ENCODE measurements at places on chromosomes 11 and 22.

DNA sequence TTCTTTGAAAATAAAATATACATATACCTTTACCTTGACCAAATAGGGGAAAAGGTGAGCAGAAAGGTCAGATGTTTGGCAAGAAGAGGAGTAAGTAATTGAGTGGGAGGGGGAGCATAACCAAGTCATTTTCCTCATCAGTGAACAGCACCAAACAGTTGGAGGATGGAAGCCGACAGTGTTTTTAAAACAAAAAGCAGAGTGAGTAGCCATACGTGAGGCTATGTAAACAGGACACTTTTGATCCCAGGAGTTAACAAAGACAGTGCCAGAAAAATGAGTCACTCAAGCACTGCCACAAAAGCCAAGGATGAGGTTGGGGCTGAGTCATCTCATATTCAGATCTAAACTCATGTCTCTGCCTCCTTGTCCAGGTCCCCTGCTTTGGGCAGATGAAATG, 734.7 kb downstream of the KCNA4 start:
- peak; percentile 78 for DNase-seq

DNA sequence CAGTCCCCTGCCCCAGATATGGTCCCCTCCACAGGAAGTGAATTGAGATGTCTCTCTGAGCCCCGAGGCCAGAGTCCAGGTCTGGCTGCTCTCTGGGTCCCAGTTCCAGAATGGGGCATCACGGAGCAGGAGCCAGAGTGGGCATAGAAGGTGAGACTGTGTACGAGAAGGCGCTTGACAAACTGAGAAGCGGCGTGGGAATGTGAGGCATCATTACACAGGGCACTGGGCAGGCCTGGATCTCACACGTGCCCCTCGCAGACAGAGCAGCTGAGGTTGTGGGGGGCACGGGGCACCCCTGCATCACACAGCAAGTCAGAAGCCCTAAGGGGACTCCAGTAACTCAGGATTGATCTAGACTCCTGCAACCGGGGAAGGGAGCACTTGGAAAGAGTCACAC, 9.2 kb downstream of the STARD10 start:
- no peak for DNase-seq

GRCh38 chr11:3837793-3838192, 3.0 kb downstream of the RHOG start:
- DNase-seq, result no peak

- DNase-seq, result no peak
Measured at GRCh38 chr22:44399906-44400762, 87.4 kb upstream of the SHISAL1 start.

DNA sequence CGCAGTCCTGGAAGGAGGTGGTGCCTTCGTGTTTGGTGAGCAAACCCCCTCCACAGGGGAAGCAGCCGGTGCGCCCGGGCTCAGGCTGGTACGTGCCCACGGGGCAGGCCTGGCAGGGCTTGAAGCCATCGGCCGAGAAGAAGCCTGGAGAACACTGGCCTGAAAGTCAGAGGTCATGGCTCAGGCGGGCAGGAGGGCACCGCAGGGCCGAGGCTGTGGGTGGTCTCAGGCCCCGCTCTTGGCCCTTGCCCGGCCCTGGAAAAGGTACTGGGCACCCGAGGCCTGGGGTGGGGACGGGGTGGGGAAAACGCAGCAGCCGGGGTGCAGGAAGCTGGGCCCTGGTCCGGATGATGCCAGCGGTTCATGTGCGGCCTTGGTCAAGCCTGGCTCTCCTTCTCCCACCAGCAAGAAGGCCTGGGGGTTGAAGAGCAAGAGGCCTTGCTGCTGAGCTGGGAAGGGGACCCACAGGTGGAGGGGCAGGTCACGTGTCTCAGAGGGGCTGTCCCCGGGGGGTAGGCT, 25.6 kb upstream of the TTLL12 start:
- DNase-seq, result no peak

DNA sequence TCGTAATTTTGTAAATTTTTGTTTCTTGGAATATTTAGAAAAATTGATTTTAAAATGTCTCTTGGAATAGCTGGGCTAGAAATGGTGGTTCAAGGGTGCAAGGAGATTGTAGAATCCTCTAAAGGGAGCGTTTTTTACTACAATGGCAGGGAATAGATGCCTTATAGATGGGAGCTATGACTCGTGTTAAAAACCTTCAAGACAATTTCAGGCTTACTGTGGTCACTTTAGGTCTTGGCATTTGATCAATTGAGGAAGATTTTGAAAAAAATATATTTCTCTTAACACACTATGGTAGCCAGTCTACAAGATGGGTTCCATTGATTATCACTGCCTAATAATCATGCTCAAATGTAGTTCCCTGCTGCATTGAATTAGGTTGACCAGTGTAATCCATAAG, 25.0 kb downstream of the METTL15 start:
- no peak for DNase-seq

- no peak for DNase-seq
Measured at GRCh38 chr22:32800158-32800882, 1.2 kb upstream of the TIMP3 start.

DNA sequence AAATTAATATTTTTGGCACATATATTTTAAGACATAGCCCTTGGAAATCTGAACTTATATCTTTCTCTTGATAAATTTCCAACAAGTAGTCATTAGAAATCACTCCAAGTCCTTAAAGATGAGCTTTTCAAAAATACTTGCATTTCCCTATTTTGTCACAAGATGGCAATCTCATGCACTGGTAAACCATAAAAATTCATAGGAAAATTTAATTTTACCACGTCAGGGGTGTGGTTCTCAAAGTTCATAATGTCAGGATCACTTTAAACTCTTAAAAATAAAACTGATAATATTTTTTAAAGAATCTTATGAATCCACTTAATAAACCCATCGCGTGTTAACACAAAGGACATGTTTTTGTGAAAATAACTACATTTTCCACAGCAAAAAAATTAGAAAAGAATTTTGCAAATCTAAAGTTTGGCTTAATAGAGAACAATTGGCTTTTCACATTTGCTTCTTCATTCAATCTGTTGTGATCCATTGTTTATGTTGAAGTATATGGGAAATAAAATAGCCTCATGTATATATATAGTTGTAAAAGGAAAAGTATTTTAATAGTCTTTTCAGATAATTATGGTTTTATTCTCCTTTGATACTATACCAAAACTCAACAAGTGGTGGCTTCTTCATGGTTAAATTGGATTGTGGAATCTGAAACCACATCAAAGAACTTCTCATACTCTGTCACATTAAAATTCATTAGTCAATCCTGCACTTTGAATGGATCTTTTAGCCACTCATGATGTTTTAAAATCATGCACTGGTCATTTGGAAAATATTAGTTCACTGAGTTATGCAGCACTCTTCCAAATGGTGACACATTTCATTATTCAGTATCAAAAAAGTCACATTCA, 169.1 kb downstream of the CADM1 start:
- DNase-seq, result peak; percentile 1

DNA sequence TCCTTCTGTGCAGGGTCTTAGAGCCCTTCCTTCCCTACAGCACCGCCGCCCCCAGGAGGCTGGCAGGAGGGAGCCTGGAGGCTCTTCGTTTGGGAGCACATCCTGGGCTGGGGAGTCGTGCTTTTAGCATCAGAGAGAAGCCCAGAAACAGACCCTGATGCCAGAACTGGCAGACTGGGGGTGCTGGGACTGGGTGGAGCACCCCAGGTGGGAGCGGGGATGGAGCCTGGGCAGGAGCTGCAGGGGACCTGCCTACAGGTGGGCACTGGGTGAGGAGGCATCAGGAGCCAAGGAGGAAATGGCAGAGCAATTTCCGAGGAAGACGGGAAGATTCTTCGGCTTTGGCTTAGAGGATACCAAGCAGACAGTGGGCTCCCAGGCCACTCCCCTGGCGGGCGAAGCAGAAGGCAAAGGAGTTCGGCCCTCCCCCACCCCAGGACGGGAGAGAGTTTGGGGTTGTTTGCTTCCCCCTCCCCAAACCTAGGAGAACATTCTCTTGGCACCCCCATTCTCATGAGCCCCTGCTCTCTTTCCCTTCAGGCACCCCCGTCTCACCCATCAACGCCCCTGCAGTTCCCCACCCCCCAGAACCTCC, 1.1 kb downstream of the SYT7 start:
- DNase-seq, result no peak

DNA sequence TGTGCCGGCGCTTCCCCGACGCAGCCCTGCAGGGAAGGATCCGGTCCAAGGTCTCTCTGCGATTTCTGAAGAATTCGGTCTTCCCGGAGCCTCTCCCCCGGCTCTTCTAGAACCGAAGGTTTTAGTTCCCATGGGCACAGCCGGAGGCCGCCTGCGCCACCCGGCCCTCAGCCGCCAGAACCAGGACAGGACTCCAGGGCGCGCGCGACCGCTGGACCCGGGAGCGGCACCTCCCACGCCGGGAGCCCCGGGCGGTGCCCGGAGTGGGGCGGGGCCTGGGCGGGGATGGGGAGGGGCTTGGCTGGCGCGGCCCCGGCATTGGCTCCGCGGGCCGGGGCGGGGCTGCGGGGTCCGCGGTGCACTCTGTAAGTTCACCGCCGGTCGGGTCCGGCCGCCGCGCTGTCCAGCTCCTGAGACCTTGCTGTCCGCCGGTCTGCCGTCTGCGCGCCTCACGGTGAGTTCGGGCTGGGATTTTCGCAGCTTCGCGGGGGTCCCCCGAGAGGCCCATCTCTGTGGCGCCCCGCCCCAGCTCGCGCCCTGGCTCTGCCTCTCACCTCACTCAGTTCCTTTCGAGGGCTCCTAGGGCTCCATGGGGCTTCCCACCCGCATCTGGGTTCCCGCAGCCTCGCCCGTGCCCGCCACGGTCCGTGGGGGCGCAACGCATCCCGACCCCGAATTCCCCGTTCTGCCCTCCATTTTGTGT, at the start of gene CDC42EP2:
Gene CDC42EP2, plus strand, starts transcription at position 366 of the 703 bp plus-strand sequence. CDS start 6,033 bp downstream, outside the sequence.
- peak; percentile 80 for DNase-seq

- DNase-seq, result no peak
Measured at GRCh38 chr22:39309881-39310714, 9.3 kb downstream of the RPL3 start.

GRCh38 chr22:30947816-30948454, 20.6 kb downstream of the MORC2 start:
- DNase-seq, result peak; percentile 37

DNA sequence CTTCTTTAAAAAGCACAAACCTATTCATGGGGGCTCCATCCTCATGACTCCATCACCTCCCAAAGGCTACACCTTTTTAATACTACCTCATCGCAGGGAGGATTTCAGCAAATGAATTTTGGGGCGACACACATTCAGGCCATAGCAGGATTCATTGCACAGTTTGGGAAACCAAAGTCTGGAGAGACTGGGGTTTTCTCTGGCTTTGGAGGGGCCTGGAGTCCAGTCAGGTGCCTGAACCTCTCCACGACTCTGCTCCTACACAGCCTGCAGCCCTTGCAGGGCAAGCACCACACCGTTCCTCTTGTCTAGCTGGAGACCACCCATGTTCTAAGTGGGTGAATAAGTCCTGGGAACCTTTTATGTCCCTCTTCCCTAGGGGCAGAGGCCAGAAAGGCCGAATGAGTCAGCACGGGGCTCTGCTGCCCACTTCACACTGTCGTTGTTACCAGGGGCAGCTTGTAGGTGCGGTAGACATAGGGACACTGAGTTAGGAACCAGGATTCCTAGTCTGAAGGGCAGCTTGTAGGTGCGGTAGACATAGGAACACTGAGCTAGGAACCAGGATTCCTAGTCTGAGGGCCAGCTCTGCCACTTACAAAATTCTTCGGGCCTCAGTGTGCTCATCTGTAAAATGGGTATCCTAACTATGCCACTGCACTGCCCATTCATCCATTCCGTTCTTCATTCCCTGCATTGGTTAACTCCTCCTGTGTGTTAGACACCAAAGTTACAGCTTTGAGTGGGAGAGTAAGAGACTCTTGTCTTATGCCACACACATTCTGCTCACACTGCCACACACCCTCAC, 251.7 kb upstream of the B3GAT1 start:
- no peak for DNase-seq

DNA sequence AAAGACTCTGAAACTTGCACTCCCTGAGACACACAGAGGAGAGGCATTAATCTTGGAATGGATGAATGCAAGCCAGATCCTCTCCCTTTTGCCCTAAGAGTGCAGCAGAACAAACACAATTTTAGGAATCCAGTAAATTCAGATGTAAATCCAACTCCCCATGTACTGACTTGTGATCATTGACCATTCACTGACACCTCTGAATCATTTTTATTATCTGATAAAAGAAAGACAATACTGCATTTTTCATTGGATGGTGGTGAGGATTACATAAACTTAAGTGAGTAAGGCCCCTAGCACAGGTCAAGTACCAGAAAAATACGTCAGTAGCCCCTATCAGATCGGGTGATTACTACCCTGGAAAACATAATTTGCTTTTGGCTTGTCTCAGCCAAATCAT, 782.9 kb upstream of the API5 start:
- no peak for DNase-seq

DNA sequence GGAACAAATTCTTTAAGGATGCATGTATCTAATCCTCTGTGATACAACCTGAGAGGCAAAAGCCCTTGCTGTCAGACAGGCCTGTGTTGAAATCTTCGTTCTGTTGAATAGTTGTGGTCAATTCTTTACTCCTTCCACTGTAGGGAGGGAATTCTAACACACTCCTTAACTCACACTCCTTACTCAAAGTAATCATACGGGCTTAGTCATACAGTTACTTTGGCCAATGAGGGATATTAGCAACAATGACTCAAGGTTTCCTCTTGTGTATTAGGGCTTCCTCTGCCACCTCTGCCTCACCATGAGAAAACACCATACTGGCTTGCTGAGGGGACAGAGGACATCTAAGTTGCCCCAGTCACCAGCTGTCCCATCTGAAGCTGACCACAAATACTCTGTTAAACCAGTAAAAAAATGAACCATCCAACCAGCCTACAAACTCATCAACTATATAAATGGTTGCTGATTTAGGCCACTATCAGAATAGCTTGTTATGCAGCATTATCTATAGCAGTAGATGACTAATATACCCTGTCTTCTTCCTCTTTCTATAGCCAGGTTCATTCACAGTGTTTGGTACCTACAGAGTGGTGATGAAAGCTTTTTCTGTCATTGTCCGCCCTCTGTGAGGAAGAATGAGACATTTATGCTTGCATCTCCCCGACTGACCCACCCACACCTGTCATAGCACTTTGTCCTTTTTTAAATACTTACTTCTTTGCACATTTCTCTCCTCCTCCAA, 322.8 kb upstream of the SYN3 start:
- peak; percentile 68 for DNase-seq

- no peak for DNase-seq
Measured at GRCh38 chr11:37411289-37411688, 813.3 kb upstream of the RAG2 start.

- DNase-seq, result no peak
Measured at GRCh38 chr22:44578110-44578457, 80.1 kb upstream of the RTL6 start.

DNA sequence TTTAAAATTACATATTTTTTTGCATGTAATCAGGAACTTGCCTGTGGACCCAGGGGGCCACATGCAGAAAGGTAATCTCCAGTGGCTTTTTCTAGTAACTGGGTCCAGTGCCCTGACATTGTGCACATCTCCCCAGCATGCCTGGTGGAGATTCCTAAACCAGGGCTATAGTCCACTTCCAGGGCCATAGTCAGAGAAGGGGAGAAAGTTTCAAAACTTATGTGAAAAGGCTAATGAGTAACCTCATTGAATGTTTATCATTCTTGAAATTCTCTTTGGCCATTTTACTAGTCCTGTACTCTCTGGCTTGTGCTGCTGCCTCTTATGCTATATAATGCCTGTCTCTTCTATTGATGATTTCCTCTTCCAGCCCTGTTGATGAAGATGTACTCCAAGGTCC, 47.8 kb downstream of the BARX2 start:
- DNase-seq, result no peak

GRCh38 chr11:17229481-17230152, 21.8 kb upstream of the PIK3C2A start:
- no peak for DNase-seq

Measured in GM04504 (cell line).